Stimulated activated CD4-positive, alpha-beta T cell treated with anti-CD3 and anti-CD28 coated beads, Interleukin-1b, Interleukin-23, amount 100 ng/mL, for 4 hours (primary cell): ENCODE measurements at places on chromosomes 1 and 21.
A peak's percentile ranks its signal among the peaks of the same experiment; 100 is the strongest.

DNA sequence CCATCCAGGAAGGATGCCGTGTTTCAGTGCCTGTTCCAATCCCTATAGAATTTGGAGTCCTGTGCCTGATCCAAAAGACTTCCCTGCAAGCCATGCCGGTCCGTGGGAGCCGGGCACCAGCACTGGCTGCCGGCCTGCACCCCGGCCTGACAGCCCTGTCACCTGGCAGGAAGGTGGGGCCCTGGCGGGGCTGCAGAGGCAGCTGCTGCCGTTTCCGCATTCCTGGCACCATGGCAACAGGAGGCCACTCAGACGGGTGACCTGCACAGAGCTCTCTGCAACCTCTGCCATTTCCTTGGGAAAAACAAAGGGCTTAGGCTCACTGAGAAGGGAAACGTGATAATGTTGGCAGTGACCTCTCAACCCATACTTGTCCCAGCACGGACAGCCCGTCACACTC lies 63.2 kb upstream of the TMEM51 start:
- no peak for DNase-seq

DNA sequence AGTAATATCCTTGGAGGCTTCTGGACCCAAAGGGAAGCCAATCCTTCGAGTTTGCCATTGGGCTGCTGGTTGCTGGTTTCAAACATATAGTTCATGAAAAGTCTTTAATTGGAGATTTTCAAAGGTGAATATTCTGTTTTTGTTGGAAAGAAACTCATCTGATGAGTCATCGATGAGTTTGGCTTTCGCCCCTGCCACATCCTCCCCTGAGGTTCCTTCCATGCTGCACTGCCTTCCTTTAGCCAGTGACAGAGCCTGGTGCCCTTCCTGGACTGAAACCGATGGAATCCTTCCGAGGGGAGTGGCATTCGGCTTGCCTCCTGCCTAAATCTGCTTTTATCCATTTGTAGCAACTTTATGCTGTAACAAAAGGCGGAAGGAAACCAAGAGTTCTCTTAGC lies 550.0 kb downstream of the KIF26B start:
- no peak for DNase-seq

DNA sequence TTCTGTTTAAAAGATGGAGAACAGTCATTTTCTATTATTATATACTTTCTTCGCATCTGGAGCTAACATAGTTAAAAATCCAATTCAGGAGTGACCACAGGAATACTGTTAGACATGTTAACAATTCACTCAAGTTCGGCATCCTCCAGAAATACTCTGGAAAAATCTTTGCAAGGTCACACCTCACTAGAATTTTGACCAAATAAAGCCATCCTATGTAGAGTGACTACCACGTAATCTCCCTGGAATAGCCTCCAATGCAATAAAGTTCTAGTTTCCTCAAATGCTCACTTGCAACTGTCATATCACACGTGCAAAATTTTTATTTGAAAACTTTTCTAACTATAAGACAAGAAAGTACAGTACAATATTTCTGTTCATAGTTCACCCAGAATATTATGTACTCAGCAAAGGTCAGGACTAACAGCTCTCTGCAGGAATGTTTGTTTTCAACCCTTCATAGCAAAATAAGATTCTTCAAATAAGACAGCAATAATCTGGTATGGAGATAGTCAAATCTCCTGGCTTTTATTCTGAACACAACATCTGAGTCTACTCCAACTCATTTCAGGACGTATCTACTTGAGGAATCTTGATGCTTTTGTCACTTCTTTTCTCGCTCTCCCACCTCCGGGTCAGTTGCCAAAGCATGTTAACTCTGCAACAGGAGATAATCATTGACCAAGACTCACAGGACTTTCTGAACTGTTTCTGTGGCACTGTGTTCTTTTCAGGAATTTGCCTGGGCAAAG lies 82.6 kb downstream of the GDAP2 start:
- DNase-seq = no peak

DNA sequence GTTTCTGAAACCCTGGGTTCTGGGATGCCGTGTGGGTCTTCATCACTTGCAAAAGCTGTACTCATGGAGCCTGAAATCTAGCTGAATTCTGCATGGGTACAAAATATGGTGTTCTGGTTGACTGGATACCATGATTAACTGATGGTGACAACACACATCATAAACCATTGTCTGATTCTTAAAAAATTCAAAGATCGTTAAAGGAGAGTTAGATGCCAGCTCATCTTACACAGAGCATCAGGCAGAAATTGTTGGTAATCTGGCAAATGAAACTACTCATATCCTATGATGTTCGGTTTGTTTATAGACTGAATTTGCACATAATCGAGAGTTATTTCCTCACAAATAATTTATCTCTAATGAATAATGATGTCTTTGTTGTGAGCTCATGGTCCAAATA lies 218.1 kb upstream of the PKN2 start:
- DNase-seq = no peak

- no peak for DNase-seq
Measured at GRCh38 chr1:204475656-204476432, 18.8 kb downstream of the PIK3C2B start.

DNA sequence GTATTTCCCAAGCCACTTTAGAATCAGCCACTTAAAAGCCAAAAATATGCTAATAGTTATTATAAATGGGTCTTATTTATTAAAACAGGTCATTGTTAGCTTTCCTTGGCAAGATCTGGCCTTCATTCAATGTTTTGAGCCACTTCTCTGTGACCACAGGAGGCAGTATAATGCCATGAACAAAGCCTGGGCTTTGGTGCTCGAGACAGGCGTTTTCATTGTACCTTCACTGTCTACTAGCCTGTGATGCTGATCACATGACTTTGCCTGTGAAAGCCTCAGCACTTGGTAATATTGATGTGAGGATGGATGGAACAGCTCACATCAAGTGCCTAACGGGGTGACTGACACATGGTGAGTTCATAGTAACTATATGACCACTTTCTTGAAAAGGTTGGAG lies 217.0 kb downstream of the RWDD3 start:
- no peak for DNase-seq

GRCh38 chr21:29405503-29406122 lies 106.9 kb downstream of the BACH1 start:
- no peak for DNase-seq

DNA sequence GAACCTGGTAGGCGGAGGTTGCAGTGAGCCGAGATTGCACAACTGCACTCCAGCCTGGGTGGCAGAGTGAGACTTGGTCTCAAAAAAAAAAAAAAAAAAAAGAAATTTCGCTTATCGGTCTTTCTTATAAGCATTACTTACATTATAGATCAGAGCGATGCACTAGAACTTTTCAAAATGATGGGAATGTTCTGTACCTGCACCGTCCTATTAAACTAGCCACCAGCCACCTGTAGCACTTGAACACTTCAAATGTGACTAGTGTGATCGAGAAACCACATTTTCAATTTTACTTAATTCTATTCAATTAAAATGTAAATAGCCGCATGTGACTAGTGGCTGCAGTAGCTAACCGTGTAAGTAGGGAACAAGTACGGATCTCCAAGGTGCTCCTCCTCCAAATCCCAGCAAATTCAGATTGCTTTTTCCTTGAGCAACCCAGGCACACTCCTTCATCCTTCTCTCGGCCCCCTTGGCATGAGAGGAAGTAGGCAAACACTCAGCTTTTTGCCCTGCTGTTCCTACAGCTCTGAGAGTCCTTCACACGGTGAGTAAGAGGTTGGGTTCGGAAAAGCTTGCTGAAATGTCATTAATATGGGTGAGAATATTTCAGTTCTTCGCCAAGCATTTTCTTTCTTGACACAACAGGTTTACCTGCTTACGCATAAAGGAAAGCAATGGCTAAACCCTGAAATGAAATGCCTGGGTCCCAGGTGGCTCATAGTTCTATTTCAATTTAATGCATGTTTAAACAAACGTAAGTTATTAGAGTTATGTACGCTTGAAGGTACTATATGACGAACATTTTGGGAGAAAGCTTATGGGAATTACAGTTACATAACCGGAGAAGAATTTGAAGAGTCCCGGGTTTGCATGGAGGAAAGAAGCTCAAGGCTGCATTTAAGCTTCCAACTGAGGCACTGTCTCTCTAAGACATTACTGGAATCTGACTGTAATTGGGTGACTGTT lies 69.5 kb upstream of the HUNK start:
- no peak for DNase-seq

GRCh38 chr1:37761416-37762095 lies 3.4 kb downstream of the EPHA10 start:
- DNase-seq = no peak

- DNase-seq = no peak
Measured at GRCh38 chr1:229230893-229231753, 39.8 kb upstream of the RAB4A start.

DNA sequence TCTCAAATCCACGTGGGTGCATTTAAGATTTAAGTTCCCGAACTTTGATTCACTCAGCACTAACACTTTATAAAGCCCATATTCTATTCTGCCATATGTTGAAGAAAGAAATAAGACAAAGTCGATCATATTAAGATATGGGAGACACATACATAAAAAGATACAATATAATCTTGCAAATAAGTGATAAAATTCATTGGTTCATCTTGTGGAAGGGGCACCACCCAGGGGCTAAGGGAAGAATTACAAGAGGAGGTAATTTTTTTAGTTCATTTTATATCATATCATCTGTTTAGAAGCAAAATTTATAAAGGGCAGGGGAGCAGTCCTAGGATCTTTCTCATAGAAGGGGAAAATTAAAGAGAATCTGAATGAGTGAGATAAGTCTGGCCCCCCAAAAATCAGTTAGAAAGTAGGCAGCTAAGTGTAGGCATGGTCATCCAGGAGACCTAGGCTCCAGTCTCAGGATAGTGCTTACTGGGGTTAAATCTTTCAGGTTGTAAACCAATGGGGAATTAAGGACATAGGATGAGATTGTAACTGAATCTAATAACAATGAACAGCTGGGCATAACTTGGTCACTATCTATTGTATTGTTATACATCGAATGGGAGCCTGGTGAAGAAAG lies 124.2 kb upstream of the L1TD1 start:
- DNase-seq = no peak

- DNase-seq = peak; percentile 48
Measured at GRCh38 chr1:167555971-167556714, 2.6 kb upstream of the CREG1 start.

DNA sequence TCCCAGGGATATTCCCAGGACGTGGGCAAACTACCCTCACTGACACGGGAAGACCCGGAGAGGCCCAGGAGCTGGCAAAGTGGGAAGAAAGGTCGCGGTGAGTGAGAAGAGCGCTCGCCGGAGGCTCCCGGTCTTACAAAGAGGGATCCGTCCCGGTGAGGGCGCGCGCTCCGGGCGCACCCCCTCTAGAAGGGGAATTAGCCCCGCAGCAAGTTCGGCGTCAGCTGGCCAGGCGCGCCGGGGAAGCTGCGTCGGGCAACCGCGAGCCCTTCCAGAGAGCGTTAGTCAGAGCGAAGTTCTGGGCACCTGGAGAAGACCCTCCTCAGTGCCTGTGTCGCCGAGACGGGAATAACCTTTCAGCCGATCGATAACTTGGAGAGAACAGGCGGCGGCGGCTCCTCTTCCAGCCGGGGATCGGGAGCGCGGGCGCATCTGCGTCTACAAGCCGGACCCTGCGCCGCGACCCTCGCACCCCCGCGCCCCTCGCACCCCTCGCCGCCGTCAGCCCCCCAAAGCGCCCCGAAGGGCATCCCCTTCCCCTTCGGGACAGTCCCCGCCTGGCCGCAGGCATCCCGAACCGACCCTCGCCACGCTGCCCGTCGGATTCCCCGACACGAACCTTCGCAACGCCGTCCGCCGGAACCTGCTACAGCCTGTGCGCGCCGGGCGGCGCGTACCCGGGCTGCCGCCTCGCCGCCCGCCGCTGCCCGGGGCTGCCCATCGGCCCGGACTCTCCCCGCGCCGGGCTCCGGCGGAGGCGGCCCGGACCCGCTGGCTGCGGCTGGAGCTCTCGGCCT lies 485 bp downstream of the SIPA1L2 start:
- peak; percentile 18 for DNase-seq

- DNase-seq = no peak
Measured at GRCh38 chr21:42028766-42029425, 18.7 kb upstream of the ZBTB21 start.

GRCh38 chr1:28229996-28230395 lies 2.8 kb downstream of the DNAJC8 start:
- no peak for DNase-seq

DNA sequence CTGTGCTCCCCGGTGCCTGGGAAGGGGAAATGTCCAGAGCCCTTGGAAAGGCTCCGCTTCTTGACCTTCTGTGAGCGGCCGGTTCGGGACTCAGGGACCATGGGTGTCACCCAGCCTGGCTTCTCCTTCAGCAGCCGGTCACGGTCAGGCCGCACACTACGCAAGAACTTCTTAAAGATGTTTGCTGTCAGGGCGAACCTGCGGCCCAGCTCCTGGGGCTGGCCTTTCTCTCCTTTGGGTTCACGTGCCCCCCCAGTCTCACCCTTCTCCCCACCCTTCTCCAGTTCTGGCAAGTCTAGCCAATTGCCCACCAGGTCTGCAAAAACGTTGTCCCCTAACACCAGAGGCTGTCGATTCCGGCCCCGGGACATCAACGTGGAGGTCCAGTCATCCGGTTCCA lies 12.1 kb downstream of the INKA2 start:
- no peak for DNase-seq

DNA sequence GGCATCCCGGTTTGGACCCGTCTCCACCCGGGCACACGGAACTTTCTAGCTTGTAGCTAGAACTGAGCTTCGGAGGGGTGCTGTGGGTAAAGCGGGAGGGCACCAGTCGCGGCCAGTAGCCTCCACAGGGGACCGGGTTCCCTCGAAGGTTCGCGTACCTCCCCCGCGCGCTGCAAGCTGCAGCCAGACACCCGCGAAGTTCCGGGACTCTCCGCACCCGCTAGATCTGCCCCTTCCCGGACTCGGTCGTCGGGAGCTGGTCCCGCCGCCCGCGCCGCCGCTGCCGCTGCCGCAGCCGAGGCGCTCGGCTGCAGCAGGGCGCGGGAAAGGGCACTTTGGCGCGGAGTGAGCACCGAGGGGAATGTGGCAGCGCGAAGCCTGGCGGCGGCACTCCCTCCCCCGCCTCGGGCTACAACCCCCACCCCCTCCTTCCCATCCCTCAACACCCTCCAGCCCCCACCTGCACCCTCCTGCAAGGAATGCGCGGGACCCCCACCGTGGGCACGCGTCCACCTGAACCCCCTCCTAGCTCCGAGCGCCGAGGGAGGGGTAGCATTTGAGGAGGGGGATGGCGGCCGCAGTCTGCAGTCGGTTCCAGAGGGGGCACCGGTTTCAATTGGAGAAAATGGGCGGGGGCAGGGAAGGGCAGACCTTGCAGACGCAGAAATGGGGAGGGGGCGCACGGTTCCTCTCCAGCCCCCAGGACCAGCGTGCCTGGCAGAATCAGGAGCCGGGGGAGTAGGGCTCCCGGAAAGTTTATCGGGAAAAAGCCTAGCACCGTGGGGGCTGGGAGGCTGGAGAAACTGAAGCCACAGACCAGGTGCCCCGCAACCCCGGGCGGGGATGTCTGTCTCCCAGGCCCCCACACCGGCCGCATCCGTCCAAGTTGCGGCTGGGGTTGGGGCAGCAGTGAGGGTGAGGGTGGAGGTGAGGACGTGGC lies 968 bp downstream of the CSMD2 start:
- DNase-seq = no peak

- no peak for DNase-seq
Measured at GRCh38 chr1:94271373-94271772, 34.0 kb upstream of the ARHGAP29 start.

GRCh38 chr1:43834280-43835081 lies 99.1 kb upstream of the ARTN start:
- no peak for DNase-seq
